Cerebellar cortex (tissue), 1 donor: ENCODE measurements at places on chromosomes 16 and 17.
A peak's percentile ranks its signal among the peaks of the same experiment; 100 is the strongest.

GRCh38 chr17:30519707-30520106, 42.5 kb downstream of the GOSR1 start:
- no peak for DNase-seq

DNA sequence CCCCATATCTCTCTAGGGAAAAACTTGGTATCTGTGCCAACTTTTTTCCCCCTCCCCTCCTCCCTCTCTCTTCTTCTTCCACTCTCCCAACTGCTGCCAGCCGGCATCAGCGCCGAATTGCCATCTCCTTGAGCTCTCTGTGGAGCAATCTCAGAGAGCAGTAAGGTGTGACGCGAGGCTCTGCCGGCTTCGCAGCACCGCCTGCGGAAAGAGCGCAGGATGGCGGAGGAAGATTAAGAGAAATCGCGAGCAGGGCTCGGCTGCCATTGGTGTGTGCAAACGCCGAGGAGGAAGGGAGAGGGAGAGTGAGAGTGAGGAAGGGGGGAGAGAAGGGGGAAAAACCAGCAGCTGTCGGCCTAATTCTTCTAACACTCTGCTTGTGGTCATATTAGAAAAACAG, 44.2 kb downstream of the NEUROD2 start:
- peak; percentile 12 for DNase-seq

DNA sequence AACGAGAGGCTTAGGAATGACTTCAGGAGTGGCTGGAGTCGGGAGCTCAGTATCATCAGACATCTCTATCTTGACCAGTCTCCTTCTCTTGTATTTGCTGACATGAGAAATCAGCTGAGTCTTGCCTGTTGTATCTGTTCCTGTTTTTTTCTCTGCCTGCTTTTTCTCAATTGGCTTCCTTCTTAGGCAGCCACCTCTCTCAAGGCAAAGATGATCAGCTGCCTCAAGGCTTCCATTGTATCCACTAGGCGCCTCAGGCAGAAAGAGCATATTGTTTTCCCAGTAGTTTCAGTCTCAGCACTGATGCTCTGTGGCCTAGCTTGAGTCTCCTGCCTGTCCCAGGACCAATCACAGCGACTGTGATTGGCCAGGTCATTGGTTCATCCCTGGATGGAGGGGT, 306.2 kb downstream of the CPPED1 start:
- DNase-seq, result no peak

DNA sequence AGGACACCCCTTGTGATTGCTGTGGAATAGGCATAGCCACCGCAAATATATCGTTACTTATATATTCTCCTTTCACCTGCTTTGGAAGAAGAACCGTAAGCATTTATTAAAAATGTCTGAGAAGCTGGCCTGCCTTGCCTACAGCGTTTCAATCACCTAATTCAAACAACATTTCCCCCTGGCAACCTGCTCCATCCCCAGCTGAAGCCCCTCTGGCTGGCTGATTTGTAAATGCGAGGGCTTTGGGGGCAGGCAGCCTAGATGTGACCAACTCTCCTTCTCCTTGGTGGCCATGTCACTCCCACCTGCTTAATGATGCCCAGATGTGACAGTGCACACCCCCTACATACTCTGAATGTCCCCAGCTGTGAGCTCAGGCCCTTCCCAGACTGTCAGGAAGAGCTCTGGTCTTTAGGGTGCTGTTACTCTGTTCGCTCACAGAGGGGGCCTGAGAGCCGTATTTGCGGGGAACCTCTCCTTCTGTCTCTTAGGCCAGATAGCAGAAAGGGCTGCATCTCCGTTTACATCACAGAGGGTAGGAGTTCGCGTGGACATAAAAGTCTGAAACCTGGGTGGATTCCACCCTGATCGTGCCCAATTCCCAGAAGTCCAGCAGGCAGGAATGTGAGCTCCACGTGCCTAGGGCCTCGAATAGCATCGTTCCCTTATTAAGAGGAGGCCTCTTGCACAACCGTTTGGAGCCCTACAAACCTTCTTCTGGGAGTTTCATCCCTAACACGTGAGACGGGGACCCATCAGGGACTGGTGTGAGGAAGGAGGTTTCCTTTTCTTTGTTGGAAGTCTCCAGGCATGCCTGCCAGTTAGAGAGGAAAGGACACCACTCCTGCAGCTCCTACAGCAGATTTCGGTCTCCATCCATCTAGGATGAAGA, 2.4 kb upstream of the SDK2 start:
- DNase-seq, result peak; percentile 13

- no peak for DNase-seq
These were observed 29.7 kb upstream of the SLC12A3 start for GRCh38 chr16:56835320-56835719.

- no peak for DNase-seq
These were observed 20.9 kb downstream of the IRX3 start for GRCh38 chr16:54265575-54266107.

GRCh38 chr16:47523342-47524006, 62.3 kb downstream of the PHKB start:
- DNase-seq, result no peak

DNA sequence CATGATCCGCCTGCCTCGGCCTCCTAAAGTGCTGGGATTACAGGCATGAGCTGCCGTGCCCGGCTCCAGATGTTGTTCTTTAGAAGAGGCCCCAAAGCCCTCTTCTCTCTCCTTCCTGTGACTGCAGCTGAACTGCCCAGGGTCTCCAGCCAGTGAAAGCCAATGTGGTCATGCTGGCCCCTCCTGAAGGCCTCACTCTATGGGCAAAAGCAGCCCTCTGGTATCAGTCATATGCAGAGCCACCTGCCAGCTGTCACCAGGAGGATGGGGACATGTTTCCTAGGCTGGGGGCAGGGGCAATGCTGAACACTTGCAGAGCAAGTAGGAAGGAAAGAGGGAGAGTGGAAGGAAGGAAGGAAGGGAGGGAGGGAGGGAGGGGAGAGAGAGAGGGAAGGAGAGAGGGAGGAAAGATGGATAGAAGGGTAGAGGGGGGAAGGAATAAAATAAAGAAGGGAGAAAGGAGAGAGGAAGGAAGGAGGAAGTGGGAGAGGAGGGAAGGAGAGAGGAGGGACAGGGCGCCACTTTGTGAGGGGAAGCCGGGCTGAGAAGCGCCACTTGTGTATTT, 36.0 kb downstream of the SOCS3 start:
- no peak for DNase-seq

DNA sequence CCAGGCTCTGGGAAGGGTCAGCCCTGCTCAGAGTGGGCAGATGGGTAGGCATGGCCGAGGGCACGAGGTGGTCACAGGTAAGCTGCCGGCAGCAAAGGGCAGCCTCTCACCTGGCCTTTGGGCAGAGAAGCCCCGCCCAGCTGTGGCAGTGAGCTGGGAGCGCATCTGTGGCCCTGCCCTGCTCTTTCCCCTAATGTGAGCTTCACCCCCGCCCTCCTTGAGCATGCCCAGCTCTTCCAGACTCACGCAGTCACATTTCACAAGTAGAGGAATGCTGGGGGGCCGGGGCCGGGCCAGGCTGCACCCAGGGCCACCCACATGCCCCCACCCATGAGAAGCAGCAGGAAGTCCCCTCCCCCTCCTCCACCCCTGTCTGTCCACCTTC, 40.7 kb upstream of the SLC38A10 start:
- DNase-seq, result no peak

- no peak for DNase-seq
These were observed 26.4 kb upstream of the DHX8 start for GRCh38 chr17:43457362-43457692.

- DNase-seq, result no peak
These were observed 2.4 kb downstream of the VEZF1 start for GRCh38 chr17:57985675-57985974.

- DNase-seq, result no peak
These were observed 42.2 kb downstream of the STX8 start for GRCh38 chr17:9533441-9533840.

DNA sequence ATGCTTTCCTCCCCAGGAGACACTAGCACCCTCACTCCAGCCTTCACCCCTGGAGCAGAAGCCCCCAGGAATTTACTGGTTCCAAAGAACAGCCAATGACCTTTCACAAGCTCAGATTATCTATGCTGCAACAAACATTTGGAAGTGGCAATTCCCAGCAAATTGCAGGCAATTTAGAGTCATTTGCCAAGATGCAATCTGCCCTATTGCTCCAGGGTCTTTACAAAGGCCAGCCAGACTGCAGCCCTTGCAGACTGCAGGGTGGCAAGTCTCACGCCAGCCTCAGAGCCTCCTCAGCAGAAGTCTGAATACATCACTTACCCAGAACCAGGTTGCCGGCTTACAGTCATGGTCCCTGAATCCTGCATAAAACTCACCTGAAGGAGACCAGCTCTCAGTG, 21.8 kb downstream of the AXIN1 start:
- DNase-seq, result no peak

DNA sequence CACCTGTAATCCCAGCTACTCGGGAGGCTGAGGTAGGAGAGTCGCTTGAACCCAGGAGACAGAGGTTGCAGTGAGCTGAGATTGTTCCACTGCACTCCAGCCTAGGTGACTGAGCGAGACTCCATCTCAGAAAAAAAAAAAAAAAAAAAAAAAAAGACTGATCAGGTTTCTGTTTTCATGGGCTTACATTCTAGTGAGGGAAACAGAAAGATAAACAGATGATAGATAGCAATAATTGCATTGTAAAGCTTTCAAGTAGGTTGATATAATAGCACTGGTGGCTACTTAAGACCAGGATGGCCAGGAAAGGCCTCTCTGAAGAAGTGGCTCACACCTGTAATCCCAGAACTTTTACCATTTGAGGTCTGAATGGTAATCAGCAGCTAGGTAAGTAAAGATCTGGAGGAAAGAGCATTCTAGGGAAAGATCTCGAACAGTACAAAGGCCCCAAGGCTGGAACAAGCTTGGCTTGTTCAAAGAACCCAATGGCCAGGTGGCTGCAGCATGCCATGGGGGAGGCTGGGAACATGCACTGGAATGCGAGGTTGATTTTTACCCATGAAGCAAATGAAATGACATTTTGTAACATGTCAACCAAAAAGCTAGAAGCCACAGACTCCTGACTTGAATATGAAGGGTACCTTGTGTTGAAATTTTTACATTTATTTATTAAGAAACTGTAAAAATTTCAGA, 108.3 kb upstream of the DHX40 start:
- DNase-seq, result no peak

DNA sequence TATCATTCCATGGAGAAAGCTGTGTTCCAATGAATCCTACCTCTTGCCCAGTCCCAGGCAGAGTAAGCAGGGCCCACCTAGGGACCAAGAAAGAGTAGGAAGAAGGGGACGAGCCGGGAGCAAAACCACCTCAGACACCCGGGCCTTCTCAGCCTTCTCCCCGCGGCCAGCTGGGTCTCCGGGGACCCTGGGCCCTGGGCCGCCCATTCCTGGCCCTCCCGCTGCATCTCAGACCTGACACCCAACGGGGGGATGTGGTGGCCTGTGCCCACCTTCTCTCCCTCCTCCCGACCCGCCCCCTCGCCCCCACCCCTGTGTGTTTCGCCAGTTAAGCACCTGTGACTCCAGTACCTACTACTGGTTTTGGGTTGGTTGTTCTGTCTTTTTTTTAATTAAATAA, 11.4 kb upstream of the CACNG1 start:
- DNase-seq, result no peak

DNA sequence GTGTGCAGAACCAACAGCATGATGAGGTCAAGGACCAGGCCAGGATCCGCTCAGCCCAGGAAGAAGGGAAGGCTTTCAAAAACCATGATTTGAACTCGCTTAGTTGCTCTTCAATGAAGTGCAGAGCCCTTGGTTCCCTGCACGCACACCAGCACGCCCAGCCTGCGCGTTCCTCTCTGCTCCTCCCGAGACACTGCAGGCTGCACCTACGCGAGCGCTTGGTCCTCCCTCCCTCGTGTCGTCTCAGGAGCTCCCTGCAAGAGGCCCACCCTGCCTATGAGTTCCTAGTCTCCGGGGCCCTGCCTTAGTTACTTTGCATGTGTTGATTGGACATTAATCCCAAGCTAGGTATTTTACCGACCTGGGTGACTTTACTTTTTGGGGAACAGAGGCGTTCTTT, 132.9 kb upstream of the TNRC6C start:
- no peak for DNase-seq

DNA sequence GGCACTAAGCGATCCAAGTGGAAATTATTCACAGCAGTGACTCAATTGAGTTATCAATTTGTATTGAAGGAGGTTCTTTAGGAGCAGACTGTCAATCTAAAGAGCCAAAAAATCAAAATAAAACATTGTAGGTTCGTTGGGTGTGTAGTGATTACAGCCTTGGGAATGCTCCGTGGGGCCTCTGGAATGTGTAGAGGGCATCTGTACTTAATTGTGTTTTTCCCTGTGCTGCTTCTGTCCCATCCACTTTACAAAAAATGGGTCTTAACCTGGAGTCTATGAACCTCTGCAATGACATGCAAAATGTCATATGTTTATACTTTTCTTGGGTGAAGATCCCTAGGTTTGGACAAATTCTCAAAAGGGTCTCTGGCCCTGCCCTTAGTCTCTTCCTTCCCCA, 215.1 kb downstream of the CCDC182 start:
- no peak for DNase-seq

DNA sequence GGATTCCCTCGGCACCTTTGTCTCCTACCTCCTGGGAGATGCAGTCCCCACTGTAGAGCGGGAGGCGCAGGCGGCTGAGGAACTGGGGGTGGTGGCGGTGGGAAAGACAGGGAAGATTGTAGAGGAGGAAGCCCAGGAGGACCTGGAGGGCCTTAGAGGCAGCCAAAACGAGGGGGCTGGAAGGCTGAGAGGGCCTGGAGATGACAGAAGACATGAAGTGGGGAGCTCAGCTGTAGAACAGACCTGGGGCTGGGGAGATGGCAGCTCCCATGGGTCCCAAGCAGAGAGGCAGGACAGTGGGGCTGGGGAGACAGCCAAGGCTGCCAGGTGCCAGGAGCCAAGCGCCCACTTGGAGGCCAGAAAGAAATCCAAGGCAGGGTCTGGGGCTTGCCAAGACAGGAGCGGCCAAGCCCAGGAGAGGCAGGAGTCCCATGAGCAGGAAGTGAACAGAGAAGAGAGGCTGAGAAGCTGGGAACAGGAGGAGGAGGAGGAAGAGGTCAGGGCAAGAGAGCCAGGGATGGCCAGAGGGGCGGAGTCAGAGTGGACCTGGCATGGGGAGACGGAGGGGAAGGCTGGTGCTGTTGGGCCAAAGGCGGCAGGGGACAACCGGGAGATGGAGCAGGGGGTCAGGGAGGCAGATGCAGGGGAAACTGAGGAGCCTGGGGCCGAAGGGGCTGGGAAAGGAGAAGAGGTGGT, 803 bp downstream of the APOBR start:
- DNase-seq, result no peak

GRCh38 chr16:75265911-75266701, 14.7 kb upstream of the BCAR1 start:
- DNase-seq, result peak; percentile 80

DNA sequence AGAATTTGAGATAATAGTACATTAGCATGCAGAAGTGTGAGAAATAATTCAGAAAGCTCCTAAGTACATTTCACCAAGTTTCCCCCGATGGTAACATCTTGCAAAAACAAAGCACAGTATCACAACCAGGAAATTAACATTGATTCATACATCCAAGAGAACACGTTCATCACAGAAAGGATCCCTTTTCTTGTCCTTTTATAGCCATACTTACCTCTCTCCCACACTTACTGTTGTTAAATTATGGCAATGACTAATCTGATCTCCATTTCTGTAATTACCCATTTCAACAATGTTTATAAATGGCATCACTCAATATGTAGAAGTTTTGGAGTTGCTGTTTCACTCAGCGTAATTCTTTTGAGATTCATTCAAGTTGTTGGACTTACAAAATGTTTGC, 1260.0 kb downstream of the CDH8 start:
- DNase-seq, result no peak

GRCh38 chr17:13541032-13541480, 60.7 kb downstream of the HS3ST3A1 start:
- no peak for DNase-seq
